GM12864 (cell line): ENCODE measurements at places on chromosomes 1 and 21.

DNA sequence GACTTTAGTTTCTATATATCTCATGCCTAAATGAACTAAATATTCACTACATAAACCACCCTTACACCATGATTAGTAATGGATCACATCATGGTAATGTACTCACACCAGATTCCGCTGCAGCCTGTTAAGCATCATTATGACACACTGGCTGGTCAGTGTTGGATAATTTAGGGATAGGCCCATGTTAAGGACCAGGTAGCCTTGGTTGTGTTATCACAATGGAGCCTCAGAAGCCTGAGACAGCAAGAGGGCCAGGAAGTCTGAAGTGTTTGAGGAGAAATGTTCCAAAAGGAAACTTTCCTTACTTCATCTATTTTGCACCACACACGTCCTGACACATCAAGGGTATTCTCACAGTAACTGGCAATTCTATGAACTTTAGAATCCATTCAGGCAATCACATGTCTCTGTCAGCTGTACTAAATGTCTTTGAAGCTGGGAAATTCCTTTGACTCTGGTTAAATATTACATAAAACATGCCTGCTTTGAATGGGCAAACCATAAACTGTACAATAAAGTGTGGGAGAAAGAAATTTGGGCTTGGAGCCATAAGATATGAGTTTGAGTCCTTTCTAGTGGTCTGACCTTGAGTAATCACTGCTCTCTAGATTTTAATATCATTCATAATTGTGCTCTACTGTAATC is 105.3 kb upstream of the DPT start:
- no peak for DNase-seq

DNA sequence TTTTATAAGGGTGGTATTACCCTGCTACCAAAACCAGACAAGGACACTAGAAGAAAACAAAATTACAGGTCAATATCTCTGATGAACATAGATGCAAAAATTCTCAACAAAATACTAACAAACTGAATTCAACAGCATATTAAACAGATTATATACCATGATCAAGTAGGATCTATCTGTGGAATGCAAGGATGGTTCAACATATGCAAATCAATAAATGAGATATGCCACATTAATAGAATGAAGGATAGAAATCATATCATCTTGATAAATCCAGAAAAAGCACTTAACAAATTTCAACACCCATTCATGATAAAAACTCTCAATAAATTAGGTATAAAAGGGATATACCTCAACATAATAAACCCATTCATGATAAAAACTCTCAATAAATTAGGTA is 24.3 kb upstream of the MYBPHL start:
- no peak for DNase-seq

DNA sequence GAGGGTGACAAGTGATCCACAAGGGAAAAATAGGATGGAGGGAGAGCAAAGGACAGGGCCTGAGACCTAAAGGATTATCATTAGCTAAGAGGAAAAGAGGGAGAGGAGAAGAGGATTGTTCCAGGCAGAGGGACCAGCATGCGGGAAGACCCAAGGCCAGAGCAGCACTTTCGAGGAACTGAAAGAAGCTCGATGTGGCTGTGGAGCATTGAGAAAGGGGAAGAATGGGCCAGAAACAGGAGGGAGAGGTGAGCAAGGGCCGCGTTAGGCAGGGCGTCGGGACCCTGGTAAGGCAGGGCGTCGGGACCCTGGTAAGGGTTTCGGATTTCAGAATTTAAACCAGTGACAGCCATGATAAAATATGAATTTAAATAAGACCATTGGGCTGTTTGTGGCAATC is 22.8 kb upstream of the CSF1 start:
- no peak for DNase-seq

- DNase-seq = no peak
These were observed 2.9 kb downstream of the CR1L start for GRCh38 chr1:207647671-207648333.

DNA sequence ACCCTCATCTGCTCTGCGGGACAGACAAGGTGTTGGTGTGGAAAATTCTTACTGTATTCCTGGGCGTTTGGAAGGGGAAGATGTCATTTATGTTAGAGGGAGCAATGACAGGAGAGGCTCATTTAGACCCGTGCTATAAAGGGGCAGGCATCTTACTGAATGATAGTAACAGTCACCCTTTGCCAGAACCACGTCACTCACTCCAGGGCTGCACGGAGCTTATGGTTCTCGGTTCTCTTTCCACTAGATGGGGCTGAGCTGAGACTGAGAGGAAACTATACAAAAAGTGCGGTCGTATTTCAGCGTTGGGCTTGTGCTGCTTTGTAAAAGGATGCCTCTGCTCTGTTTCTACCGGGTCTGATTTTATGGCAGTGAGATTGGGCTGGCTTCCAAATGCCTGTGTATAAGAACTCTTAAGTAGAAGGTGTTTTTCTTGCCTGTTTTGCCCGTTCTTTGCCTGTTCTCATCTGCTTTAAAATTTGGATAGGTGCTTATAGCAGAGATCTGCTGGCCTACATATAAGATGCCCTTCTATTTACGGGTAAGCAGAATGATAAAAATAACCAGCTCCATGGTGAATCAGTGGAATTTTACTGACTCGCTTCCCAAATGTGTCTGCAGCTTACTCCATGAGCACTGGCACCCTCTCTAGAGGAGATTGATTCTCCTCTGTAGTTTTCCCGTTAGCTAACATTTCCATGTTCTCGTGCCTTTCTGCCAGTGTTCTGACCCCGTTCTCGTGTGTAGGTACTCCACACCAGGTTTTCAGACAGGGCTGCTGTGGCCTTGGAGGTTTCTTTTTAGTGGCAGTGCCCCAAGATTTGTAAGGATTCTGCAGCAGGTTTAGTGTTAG is 55.9 kb downstream of the MRPS6 start:
- DNase-seq = no peak
